ENCODE measurements at places on chromosomes 13 and 19.

DNA sequence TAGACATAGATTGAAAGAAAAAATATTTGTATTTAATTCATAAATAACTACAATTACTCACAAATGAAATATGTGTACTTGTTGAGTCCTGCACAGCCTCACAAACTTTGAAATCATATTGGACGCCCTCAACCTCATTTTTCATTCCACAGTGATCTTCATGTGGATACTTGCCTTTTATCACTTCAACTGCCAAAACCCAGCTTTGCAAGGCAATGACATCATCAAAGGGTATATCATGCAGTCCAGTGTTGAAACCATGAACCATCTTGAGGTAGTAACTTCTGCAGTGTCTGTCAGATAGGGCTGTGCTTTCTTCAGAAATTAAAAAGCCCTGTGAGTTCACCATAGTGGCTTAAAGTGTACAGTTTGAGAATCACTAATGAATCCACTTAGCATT lies 82.2 kb downstream of the HS6ST3 start:
- no peak for DNase-seq

GRCh38 chr19:35337984-35338296 lies 9.0 kb downstream of the CD22 start:
- no peak for DNase-seq

DNA sequence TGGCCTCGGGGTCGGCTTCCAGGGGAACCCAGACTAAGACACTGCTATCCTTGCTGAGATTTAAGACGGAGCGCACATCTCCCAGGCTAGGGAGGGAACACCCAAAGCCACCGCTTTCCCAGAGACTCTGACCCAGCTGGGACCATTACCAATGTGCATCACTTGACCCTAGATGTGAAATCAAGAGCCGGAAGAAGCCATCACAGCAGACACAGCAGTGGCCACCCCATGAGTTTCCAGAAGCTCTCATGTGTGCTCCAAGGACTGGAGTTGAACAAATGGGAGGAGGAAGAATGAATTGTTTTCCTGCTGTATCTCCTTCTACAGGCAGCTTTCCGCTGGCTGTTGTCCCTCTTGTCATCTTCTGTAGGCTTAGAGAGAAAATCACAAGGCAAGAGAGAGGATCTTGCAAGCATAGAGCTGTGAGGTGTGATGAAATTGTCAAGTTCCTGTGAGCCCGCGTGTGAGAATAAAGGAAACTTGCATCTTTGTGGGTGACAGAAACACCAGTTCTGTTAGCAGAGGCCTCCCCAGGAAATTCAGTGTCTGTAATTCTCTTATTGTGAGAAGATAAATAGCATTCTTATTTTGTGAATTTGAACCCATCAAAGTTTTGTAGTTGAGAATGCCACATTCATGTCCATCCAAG lies 711.8 kb downstream of the UQCRFS1 start:
- DNase-seq: no peak

- no peak for DNase-seq
These were observed 367 bp downstream of the NDUFS7 start for GRCh38 chr19:1384085-1384462.

- DNase-seq: no peak
These were observed 9.4 kb downstream of the C19orf81 start for GRCh38 chr19:50658441-50659317.

DNA sequence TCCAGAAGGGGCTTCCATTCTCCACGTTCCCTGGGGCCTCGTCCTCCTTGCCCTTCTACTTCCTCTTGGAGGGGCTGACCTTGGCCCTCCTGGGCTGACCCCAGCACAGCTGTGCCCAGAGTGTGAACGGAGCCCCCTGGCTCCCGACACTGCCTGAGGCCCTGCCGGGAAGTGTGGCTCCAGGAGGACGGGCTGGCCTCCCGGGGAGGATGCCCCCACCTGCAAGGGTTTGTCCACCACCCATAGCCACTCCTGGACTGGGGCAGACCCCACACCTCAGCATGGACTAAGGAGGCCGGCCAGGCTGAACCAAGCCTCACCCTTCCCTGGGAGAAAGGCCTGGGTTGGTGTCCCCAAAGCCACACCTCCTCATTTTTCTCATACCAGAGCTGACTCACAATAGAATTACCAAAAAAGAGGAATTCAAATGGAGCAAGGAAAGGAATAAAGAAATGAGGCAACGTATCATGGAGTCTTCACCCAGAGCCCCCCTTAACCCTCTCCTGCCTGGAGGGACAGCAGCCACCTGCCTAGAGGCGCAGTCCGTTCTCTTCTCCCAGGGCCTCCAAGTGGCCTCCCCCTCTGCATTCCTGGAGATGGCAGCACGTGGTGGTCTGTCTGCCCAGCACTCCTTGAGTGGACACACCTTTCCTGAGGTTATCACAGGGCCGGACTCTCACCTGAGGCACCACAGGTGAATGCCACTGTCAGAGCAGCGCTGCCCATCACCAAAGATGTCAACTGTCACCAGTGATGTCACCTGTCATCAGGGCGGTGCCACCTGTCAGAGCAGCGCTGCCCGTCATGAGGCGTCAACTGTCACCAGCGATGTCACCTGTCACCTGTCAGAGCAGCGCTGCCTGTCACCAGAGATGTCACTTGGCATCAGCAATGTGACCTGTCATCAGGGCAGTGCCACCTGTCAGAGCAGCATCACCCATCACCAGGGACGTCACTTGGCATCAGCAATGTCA lies 3.1 kb upstream of the C13orf46 start:
- DNase-seq: no peak

- DNase-seq: no peak
These were observed 36.1 kb downstream of the CRTC1 start for GRCh38 chr19:18719541-18719940.

DNA sequence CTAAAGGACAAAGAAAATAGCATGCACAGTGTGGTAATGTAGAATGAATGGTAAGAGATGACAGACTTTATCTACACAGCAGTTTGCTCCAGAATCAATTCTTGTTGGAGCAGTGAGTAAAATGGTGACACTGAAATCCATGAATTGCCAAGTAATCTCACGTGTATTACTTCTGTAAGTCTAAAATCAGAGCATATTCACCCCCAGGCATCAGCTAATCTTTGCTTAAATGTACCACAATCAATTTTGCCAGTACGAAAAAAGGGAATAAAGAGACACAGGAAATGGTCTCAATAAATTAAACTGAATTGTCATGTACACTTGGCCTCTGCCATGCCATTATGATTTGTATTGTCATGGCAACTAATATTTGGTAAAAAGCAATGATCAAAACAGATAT lies 294.2 kb downstream of the PCDH17 start:
- no peak for DNase-seq

GRCh38 chr13:111322916-111323331 lies 2.5 kb downstream of the TEX29 start:
- DNase-seq: no peak

- DNase-seq: no peak
These were observed 312.7 kb downstream of the FGF14 start for GRCh38 chr13:102089177-102089576.

- no peak for DNase-seq
These were observed 586 bp downstream of the LIG1 start for GRCh38 chr19:48169578-48169938.

- DNase-seq: no peak
These were observed 2.3 kb downstream of the DDA1 start for GRCh38 chr19:17311455-17312188.

DNA sequence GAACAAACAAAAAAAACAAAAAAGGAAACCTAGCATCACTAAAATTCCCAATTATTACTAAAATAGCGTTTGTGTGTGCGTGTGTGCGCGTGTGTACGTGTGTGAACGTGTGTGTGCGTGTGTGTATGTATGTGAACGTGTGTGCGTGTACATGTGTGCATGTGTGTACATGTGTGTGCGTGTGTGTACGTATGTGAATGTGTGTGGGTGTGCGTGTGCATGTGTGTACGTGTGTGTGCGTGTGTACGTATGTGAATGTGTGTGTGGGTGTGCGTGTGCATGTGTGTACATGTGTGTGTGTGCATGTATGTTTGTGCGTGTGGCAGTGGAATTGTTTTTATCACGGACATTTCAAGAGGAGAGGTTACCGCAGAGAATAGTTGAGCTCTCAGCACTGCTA lies 21.6 kb downstream of the CATSPERD start:
- no peak for DNase-seq

- no peak for DNase-seq
These were observed 4.3 kb downstream of the SPTBN4 start for GRCh38 chr19:40471111-40471510.

DNA sequence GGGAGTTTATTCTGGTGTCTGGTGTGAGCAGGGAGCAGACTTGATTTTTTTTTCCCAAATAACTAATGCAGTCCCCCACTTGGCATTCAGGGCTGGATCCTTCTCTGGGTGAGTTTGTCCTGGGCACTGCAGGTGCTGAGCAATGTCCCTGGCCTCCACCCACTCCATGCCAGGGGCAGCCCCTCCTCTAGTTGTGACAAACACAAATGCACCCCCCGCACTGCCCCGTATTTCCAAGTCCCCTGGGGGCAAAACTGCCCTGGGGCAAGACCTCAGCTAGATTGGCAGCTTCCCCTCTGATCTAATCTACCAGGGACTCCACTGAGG lies 6.4 kb downstream of the MOB3A start:
- no peak for DNase-seq

- no peak for DNase-seq
These were observed 1023.5 kb downstream of the PCDH17 start for GRCh38 chr13:58655086-58655485.

GRCh38 chr19:1080360-1081161 lies 13.6 kb downstream of the ARHGAP45 start:
- DNase-seq: no peak

GRCh38 chr13:46122304-46122703 lies 17.5 kb upstream of the CPB2 start:
- no peak for DNase-seq

DNA sequence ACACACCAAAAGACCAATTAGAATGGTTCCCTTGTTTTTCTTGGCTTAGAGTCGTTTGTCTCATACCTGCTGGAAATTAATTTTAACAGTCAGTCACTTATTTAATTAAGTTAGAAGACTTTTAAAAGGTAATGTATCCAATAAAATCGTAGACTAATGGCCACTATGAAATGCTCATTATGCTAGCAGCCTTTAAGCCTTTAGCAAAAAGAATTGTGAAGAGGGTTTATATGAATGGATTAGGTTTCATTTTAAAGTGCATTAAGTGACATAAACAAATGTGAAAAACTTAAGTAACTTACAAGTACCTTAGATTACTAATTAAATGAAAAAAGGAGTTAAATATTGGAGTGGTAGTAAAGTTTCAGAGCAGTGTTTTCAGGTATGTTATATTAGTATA lies 139.6 kb downstream of the RXFP2 start:
- DNase-seq: no peak

- no peak for DNase-seq
These were observed 17.0 kb downstream of the ILF3 start for GRCh38 chr19:10670876-10671804.

DNA sequence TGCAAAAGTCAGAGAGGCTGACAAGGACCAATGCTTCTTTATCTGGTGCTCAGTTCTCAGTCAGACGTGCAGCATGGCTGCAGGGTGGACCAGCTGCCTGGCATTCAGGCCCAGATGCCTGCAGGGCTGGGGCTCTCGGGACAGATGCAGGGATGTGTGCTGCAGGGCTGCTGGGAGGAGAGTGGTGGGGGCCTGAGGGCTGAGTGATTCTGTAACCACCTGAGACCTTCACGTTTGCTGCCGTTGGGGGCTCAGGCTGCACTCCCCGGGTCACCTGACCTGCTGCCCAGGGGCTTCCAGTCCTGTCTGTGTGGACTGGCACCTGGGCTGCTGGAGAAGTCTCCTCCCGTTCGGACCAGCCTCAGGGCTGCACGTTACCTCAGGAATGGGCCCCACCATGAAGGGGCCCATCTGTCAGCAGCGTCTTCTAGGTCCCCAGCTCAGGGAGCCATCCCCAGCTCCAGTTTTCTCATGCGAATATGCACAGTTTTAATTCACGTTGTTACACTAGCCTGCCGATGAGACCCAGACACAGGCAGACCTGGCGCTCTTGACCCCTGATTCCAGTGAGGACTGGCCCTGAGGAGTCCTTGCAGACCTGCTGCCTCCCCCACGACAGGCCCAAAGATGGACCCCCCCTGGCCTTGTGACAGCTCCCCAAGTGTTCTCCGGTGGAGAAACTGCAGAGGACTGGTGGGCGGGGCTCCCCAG lies 16.9 kb downstream of the KCTD15 start:
- no peak for DNase-seq

DNA sequence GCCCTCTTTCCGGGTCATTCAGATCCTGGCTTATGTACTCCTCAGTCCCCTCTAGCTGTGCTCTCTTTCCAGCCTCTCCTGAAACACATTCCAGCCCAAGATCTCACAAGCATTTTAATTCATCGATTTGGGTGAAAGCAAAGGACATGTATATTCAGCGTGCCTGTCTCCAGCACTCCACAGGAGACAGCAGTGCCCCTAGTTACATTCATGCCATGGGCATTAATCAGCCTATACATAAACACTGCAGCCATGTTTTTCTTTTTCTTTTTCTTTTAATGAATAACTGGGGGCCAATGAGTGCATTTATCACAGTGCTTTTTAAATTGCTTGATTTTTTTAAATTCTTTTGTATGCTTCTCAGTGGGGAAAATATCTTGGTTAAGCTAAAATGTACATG lies 199.1 kb downstream of the DCT start:
- DNase-seq: no peak

DNA sequence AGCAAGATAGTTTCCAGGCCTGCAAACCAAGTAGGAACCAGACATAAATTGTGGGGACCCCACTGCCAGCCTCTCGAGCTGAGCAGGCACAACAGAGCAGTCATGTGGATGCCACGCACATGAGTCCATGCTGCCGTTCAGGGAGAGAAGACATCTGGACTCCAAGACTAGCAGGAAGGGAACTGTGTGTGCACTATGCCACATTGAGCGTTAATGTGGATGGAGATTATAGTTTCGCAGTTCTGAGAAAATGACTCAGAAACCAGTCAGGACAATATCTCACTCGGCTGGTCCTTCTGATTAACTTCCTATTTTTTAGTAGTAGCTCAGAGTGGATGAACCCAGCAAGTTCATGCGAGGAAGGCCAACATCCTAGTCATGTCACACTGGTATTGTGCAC lies 124.9 kb downstream of the CRYL1 start:
- DNase-seq: no peak

DNA sequence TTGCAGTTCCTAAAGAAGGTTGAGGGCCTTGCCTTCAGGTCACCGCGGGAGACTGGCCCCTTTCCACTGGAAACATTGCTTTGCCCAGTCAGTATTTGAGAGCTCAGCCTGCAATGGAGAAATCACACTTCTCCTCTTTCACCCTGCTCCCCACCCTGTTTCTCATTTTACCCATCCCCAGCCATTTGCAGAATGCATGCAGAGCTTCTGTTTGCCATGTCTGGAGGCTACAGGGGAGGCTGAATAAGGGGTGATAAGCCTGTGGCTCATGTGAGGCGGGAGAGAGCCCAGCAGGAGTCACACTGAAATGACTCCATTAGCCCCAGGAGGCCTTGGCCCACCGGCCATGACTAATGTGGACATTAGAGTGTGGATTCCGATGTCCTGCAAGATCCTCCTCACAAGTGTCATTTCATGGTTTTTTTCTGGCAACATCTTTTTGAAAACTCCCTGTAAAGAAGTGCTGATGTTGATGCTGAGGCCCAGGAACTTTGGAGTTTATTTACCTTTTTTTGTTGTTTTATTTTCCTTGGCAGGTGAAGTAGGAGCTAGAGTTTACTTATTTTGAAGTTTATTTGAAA lies 6.3 kb downstream of the SPINT2 start:
- no peak for DNase-seq

All from cortex of kidney (tissue), 1 donor.